M059J (cell line): ENCODE measurements at places on chromosomes 2 and 18.

GRCh38 chr18:28854964-28855363, 678.0 kb upstream of the CDH2 start:
- DNase-seq = peak; percentile 18

DNA sequence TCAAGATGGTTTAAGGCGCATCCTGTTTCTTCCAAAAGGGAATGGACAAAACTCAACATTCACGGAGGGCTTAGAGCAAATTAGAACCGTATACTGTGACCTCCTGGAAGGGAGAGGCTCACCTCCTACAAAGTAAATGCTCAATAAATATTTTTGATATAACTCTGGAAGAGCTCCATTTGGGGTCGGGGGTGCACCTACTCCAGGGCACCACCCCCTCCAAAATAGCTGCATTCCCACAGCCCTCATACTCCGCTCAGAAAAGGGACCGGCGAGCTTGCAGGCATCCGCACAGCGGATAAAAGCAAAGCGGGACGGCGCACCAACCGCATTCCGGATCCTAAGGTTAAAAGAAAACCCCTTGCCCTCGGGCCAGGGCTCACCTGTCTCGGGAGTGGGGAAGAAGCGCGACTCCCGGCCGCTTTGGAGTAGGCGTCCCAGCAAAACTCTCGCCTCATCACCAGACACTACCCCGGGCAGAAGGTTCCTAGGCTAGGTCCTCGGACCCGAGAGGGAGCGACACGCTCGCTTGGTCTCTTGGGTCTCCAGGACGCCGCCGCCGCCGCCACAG, 378 bp downstream of the WDPCP start:
- peak; percentile 33 for DNase-seq

DNA sequence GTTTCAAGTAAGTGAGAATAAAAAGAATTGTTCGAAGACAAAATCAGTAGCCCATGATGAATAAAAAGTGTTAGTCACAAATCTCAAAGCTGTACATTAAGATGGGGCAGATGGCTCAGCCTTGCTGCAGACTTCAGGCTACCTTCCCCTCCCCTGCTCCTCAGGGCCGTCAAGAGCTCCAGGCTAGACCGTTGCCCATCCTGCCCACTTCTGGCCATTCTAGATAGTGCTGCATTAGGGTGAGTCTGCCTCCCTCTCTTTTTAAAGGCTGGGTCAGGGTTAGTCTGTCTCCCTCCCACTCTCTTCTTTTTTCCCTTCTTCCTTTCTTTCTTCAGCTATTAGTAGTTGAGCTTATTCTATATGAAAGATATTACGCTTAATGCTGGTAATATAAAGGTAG, 86.0 kb downstream of the MAPRE2 start:
- no peak for DNase-seq

DNA sequence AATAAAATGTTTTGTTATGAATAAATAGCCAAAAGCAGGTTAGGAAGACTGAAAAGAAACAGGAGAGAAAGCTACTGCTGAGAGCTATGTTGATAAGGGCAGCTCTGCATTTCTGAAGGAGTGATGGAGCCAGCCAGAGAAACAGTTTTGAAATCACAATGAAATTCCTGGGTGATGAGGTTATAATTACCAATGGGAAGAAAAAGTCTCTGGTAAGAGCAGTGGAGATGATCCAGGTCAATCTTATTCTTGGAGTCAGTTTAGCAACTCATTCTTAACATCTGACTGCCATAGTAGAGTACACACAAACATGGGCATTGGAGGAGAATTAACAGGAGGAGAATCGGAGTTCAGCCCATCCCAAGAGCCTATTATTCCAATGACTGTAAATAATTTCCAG, 2.4 kb downstream of the ALKAL2 start:
- DNase-seq = peak; percentile 38

GRCh38 chr2:21228041-21228895, 104.5 kb downstream of the TDRD15 start:
- DNase-seq = no peak

GRCh38 chr18:35050705-35051195, 9.5 kb downstream of the MAPRE2 start:
- DNase-seq = peak; percentile 43

DNA sequence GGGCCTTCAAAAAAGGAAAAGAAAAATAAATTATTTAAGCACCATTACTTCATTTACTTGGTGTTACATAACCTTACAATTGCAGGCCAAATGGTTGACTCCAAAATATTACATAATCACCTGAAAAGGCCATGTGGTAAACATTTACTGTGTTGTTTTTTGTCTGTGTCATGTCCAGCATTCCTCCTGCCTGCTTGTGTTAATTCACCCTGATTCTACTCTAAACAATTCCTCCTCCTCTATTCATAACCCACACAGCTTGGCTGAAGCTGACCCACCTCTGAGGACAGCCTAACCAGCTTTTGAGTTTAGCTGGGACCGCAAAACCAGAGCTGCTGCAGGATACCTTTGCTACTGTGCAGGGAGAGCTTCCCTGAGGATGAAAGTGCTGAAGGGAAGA, 35.4 kb downstream of the TMX3 start:
- peak; percentile 31 for DNase-seq

DNA sequence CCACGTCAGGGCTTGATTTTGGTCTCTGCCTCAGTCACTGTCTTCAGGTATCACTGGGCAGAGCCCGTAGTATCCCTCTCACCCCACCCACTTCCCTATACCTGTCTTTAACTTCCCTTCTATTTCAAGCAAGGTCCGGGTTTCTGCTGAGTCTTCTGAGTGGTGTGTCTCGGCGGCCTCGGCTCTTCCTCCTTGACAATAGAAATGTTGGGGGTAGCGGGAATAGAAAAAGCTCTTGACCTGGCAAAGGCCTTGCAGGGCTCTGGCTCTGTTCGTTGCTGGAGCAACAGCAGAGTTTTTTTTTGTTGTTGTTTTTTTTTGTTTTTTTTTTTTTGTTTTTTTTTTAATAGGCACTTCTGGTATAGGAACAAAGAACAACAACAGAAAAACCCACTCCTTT, 16.0 kb upstream of the IGFBP5 start:
- peak; percentile 27 for DNase-seq

GRCh38 chr2:42569116-42569711, 782 bp downstream of the MTA3 start:
- DNase-seq = peak; percentile 31

- DNase-seq = no peak
These were observed 42.6 kb upstream of the HNRNPA3 start for GRCh38 chr2:177169810-177170514.

DNA sequence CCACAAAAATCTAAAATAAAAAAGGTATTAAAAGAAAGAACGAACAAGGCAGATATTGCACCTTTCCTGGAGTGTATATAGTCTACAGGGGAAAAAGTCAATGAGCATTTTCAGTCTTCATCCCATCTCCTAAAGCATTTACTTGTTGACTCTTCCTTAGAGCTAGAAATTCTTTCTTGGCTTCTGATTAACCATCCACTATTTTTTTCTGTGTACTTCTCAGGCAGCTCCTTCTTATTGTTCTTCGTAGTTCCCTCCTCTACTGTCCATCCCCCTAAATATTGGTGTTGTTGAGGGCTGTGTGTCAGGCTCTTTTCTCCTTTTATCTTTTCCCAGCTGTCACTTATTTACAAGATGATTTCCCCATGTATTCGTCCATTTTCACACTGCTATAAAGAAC, 3.5 kb upstream of the LAPTM4A start:
- DNase-seq = no peak

DNA sequence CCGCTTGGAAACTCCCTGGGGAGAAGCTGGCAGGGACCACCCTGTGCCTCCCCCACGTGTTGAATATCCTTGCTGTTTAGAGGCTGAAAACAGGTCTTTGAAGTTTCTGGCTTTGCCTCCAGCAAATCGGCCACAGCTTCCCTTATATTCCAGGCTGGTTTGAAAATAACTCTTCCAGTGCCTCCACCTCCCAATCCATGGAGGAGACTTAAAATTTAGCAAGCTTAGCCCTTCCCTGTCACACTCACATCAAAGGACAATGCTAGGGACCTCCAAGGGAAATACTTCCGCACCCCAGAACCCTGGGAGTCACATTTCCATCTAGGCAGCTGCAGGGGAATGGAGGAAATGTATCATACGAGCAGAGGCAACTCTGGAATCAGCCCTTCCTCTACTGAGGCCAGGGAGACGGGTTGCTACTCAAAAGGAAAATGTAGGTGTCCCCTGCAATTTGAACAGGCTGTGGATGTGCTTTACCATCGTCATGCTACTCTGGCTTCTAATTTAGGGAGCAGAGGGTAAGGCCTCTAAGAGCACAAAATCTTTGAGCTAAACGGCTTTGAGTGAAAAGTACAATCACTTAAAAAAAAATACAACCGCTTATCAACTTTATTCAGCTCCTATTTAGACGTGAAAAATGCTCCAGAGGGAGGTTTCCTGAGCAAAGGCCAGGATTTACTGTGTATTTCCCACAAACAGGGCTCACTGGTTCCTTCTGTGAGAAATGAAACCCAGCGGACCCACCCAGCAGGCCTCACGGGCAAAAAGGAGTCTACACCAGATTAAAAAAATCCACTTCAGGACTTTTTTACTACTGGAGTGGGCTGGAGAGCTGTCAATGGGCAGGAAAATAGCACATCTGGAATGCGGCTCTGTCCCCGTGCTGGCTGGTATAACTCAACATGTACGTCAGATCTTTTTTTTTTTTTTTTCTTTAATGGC, 49.4 kb upstream of the PKDCC start:
- no peak for DNase-seq

DNA sequence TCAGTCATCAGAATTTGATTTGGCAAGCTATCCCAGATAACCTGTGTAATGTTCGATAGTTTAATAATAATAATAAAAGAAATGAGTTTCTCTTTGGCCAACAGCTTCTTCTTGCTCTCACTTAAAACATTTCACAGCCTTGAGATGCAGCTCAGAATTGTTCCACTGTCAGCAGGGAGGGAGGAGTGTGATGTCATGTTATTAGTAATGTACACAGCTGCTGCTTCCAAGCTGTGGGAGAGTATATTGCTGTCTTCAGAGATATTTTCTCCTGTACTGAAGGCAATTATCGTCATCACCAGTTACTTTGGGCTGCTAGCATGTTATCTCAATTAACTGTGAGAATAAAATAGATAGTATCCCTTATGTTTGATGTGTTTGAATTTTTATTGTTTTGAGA, 146.9 kb upstream of the MAP3K20 start:
- no peak for DNase-seq
